ENCODE measurements at places on chromosomes 11 and 22. TPM values are rescaled to one million over a fixed set of nuclear protein-coding genes. Genes with fewer than 3 reads are reported as not detected.

Gene PAAF1
- total RNA-seq = 8.7 TPM

Gene HTR3A
- not detected for total RNA-seq

Gene CHRM1
- total RNA-seq = not detected

Gene PKDREJ
- total RNA-seq = under 0.01 TPM

Gene POU2AF3
- 1.7 TPM for total RNA-seq

Gene NUCB2
- 48.9 TPM for total RNA-seq

Gene ZBTB16
- total RNA-seq = 545 TPM

Gene PRG3
- total RNA-seq = not detected

GRCh38 chr11:117969160-117969991, 16.8 kb upstream of the IL10RA start:
- DNase-seq = no peak
- no peak overlapping the region for H3K4me3 ChIP-seq
- H3K36me3 ChIP-seq = no peaks in the 10 kb centered on the region
- peaks cover 4% of the 10 kb centered on the region for H3K4me1 ChIP-seq

DNA sequence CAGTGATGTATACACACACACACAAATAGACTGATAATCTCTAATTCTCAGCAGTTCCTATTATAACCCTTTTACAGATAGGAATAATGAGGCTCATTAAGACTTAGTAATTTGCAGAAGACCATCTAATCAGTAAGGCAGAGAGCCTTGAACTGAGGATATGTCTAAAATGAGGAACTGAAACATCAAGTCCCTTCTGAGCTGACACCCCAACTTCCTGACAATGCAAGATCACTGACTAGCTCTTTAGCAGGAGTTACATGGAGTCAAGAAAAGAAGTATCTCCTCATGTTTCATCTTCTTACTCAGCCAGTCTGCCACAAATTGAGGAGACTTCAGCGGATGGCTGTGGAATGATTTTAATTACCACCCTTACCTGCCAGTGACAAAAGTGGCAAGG, 193.0 kb downstream of the MSANTD4 start:
- no peak overlapping the region for H3K27ac ChIP-seq
- no peak overlapping the region for H3K4me3 ChIP-seq
- H3K27me3 ChIP-seq = no peaks in the 10 kb centered on the region
- H3K4me1 ChIP-seq = no peaks in the 10 kb centered on the region
- DNase-seq = no peak
- H3K36me3 ChIP-seq = no peaks in the 10 kb centered on the region

GRCh38 chr11:66119348-66120133, 49.5 kb downstream of the PACS1 start:
- H3K27ac ChIP-seq = no peak overlapping the region
- no peak overlapping the region for H3K4me3 ChIP-seq
- H3K36me3 ChIP-seq = no peaks in the 10 kb centered on the region
- no peaks in the 10 kb centered on the region for H3K27me3 ChIP-seq
- peaks cover 22% of the 10 kb centered on the region for H3K4me1 ChIP-seq
- no peak for DNase-seq

- peaks cover 19% of the 10 kb centered on the region for H3K36me3 ChIP-seq
- peaks cover 7% of the 10 kb centered on the region for H3K4me1 ChIP-seq
- no peaks in the 10 kb centered on the region for H3K27me3 ChIP-seq
- DNase-seq = no peak
- peak overlapping the region; percentile 81 for H3K4me3 ChIP-seq
Measured at GRCh38 chr11:117232911-117233409, 489 bp downstream of the RNF214 start.
